ENCODE measurements at places on chromosomes 3 and 15.
A peak's percentile ranks its signal among the peaks of the same experiment; 100 is the strongest.

DNA sequence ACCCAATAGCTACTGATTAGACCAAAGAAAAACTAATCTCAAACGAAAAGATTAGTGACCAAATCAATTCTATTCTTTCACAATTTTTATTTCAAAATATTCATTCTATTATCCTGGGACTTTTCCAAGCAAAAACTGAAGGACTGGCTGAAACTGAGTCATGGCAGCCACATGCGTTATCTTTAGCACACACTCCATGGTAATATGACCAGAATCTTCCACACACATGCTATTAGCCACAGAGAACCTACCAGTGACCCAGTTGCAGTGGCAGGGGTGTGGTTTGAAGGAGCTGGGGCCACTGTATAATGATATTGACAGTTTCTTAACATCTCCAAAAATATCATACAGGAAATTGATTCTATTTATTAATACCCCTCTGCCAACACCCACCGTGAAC lies 154.8 kb upstream of the ABI3BP start:
- DNase-seq = no peak

DNA sequence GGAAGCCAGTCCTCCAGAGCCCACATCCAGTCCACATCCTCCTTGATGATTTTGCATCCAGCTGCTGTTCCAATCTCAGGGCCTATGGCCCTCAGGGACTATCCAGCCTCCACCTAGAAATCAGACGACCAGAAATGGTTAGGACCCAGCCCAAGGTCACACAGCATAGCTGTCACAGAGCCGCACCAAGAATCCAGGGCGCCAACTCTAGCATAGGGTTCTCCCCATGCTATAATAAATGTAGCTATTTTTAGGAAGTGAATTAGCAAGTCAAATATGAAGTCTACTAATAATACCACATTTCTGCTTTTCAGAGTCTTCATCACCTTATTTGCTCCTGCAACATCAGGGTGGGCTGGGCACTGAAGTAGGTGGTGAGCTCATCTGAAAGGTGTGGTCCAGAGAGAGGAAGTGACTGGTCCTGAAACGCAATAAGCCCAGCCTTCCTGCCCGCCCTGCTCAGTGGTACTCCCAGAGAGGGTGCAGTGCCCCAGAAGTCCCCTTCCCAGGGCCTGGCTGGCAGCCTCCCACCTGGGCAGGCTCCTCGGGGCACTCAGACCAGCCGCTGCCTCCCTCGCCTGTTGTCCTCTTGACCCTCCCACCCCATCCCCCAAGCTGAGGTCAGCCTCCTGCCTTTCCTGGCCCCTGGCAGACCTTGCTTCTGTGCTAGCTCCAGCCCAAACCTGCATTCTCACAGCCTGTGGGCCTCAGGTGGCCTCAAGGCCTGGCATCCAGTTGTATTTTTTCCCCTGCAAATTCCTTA lies 17.6 kb upstream of the CYP11A1 start:
- peak; percentile 49 for DNase-seq

- no peak for DNase-seq
Measured at GRCh38 chr3:184643442-184643841, 68.4 kb downstream of the MAGEF1 start.

- DNase-seq = no peak
Measured at GRCh38 chr15:57730876-57731275, 24.4 kb downstream of the POLR2M start.

DNA sequence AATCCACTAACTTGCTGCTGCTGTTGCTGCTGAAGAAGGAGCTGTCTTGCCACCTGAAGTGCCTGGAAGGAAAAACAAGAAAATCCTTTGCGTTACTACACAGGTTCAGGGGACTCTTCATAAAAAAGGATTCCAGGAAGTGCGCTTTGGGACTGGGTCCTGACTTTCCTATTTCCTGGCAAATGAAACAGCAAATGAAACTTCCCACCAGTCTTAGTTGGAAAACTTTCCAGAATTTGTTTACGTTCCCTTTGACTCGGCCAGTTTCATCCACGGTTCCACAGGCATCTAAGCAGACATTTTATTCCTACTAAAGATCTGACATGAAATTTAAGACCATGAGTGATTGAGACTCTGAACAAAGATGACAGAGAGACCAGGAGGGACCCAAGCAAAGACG lies 471.0 kb downstream of the FOXP1 start:
- DNase-seq = no peak

- no peak for DNase-seq
Measured at GRCh38 chr15:98547741-98548138, 100.6 kb upstream of the IGF1R start.

- DNase-seq = no peak
Measured at GRCh38 chr15:40877694-40878093, 3.7 kb upstream of the RHOV start.

GRCh38 chr3:71486831-71487230 lies 96.7 kb downstream of the FOXP1 start:
- no peak for DNase-seq

GRCh38 chr3:46276497-46277099 lies 34.3 kb downstream of the CCR3 start:
- peak; percentile 84 for DNase-seq

DNA sequence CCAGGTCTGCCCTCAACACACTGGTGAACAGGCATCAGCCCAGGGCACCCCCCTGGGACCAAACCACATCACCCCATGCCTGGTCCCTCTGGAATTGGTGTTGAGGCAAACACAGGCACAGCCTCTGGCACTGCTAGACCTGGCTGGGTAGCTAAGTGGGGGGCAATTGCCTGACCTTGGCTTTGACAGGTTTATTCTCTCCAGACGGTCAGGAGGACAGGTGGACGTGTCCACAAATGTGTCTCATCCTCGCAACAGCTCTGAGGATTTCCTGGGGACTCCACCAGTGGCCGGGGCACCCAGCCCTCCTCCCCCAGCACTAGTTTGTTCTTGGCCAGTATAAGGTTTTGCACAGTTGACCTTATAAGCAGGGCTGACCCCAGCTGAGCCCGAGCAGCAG lies 31.3 kb downstream of the TKT start:
- DNase-seq = no peak

- no peak for DNase-seq
Measured at GRCh38 chr3:187504435-187504834, 136.2 kb downstream of the RTP4 start.

DNA sequence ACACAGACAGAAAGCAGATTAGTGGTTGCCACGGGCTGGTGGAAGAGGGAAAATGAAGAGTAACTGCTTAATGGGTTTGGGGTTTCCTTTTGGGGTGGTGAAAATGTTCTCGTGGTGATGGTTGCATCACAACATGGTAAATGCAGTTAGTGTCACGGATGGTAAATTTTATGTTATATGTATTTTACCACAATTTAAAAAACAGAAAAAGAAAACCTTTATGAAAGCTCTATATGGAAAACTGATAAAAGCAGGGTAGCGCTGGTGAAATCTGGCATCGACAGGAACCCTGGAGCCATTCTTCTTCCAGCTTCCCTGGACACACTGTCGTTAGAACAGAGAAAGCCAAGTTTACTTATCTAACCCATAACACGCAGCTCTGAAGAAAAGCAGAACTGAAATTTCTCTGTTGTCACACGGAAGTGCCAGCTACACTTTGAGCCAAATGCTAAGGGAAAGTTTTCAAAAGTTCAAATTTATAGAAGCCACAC lies 287.7 kb upstream of the NR2F2 start:
- DNase-seq = no peak

DNA sequence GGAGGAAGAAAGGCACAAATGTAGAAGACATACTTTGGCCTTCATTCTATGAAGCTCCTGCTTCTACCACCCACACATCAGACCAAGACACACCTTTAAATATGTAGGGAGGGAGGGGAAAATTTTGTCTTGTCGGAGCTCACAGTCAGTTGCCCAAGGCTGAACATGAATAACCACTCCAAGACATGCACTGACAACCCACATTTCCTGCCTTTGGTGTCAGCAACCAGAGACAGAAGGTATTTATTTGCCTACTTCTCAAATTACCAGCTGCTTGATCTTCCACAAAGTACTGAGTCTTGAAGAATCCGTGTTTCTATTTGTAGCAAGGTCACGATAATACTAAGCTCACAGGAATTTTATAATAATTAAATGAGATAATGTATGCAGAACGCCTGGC lies 169.7 kb downstream of the KCNMB2 start:
- no peak for DNase-seq

- no peak for DNase-seq
Measured at GRCh38 chr3:141292356-141293058, 60.9 kb downstream of the PXYLP1 start.

- no peak for DNase-seq
Measured at GRCh38 chr15:59218710-59219109, 12.1 kb downstream of the LDHAL6B start.

DNA sequence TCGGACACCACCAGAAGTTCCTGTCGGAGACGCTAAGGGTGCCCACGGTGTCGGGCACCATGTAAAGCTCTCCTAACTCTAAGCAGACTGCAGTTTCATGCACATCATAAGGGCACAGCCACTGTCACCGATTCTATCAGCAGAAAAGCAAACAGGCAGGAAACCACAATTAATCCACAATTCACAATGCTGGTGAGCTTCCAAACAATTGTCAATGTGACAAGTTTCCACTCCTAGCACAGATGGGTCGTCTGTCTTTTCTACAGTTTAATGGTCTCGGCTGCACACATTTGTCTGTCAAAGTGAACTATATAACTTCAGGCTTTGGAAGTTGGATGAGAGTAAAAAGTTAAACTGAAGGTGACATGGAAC lies 8.8 kb upstream of the OCA2 start:
- no peak for DNase-seq

GRCh38 chr3:135752851-135753250 lies 212.7 kb upstream of the PPP2R3A start:
- DNase-seq = no peak

- no peak for DNase-seq
Measured at GRCh38 chr15:47717036-47717612, at the start of gene SEMA6D. SEMA6D (plus strand) TSS chr15:47717505; CDS start chr15:47759799, 42,294 bp downstream.

- DNase-seq = no peak
Measured at GRCh38 chr15:39998511-39999077, 40.4 kb downstream of the SRP14 start.

GRCh38 chr3:138213398-138214085 lies 26.4 kb downstream of the ARMC8 start:
- DNase-seq = no peak

GRCh38 chr15:42218953-42219592 lies 11.0 kb upstream of the VPS39 start:
- DNase-seq = no peak

GRCh38 chr3:38829404-38829803 lies 13.4 kb upstream of the SCN10A start:
- DNase-seq = no peak

- no peak for DNase-seq
Measured at GRCh38 chr3:38019658-38020341, 9.6 kb downstream of the PLCD1 start.

DNA sequence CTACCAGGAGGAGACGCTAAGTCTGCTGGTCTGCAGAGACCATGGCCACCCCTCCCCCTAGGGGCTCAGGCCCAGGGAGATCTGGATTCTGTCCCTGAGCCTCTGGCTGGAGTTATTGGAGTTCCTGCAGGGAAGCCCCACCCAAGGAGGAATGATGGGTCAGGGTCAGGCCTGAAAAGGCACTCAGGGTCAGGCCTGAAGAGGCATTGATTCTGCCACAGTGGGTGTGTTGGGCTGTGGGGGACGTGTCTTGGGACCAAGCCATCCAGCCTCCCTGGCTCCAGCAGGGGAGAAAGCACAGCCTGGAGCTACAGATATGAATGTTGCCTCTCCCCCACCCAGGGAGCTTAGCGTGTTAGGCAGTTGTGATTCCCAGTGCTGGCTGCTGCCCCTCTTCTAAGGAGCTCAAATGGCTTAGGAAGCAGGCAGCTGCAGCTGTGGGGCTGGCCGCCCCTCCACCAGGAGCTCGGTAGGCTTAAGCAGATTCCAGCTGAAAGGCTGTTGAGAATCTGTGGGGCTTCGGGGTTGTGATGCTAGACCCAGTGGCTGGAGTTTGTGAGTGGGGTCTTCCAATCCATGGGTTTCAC lies 176.7 kb downstream of the CHL1 start:
- no peak for DNase-seq

DNA sequence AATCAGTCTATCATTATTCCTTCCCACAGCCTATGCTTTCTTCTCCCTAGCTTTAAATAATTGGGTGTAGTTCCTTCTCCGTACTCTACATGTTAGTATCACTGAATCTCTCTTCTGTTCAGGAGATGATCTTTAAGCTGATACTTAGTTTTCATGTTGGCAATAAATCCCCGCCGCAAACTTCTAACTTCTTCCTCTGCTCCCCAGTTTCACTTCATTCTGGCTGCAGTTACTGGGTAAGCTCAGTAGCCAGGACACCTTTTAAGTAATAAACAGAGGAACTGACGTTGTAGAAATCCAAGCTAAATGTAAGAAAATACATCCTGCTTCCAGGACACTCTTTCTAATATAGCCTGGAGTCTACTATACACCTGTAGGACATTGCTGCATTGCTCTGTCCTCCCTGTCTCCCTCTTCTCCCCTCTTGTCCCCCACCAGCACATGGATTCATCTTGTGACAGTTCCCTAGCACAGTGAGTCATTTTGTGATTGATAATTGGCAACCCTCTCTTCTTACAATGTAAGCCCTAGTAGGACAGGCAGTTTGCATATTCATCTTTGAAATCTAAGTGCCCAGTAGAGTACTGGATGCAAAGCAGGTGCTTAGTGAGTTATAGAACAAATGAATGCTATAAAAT lies 598.2 kb downstream of the UNC13C start:
- no peak for DNase-seq

DNA sequence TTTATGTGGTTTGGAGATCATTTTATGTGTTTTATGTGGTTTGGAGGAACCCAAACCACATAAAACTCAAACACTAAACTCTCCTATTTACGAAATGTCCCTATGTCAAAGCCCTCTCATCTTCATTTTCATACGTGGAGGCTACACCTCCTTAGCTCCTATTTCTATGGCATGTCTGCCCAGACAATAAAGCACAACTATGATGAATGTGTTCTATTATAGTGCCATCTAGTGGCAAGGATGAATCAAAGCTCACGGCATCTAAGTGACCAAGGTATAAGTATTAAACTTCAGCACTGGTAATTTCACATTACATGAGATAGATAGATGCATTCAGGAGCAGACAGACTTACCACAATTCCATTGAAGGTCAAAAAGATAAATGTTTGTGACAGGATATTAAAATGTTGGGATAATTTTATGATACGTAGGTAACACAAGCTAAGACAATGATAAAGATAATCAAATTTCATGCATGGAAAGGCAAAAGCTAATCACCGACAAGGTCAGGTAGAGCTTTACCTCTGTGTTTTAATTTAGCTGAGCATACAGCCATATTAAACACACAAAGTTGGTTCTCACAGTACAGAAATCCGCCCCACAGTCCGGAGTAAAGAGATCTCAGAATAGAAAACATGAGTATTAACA lies 130.6 kb upstream of the FHIT start:
- no peak for DNase-seq

All from activated naive CD4-positive, alpha-beta T cell treated with Interleukin-2 at 50 U/mL for 16 hours (primary cell).